ENCODE measurements at places on chromosomes 1 and 21. TPM values are rescaled to one million over a fixed set of nuclear protein-coding genes. Genes with fewer than 3 reads are reported as not detected.

DNA sequence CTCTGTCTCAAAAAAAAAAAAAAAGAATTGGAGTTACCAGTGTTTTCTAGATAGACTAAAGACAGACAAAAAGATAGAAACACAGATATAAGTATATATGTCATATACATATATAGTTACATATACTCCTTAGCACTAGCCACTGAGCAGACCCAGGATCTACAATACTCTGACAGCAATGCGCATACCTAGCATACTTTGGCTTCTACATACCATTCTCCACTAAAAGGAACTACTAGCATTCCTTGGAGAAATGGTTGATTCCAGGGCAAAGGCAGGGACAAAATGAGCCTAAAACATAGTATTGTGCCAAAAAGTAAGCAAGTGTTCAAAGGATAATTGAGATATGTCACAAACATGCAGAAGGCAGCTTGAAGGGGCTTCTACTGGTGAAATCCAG is 22.7 kb downstream of the SYNJ1 start:
- DNase-seq = no peak

DNA sequence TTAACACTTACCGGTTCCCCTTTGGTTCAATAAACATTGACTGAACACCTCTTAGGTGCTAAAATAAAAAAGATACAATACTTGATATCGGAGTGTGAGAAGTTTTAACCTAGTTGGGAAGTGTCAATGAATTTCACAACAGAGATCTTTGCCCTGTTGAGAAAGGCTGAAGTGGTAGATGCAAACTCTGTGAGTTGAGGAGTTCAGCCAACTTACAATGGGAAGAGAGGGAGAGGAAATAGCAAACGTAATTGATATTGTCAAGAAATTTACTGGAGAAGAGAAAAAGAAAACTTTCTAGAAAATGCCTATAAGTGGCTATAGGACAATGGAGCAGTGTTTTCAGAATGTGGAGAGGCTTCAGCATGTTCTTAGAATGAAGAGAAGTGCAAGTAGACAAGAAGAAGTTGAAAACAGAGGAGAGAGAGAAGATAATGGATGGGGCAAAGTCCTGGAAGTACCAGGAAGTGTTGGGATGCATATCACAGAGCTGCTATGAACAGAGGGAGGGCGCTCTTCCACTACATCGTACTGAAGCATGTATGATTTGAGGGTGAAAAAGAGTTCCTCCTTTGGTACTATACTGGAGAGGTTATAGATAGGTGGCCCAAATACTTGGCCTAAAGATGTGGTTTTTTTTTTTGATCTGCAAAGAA is 48.9 kb downstream of the MEF2D start:
- no peak for DNase-seq

DNA sequence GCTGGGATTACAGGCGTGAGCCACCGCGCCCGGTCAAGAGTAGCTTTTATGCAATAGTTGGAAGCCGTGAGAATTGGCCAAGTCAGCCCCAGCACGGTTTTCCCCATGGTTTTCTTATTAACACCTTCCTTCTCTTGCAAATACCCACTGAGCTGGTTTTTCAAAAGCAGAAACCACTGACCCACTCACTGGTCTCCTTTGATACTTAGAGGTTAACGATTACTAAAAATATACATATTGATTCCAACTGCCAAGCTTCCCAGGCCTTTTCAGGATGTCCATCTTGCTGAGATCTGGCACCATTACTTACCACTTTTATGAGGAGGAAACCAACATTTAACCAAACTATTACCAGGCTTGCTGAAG is 25.9 kb upstream of the TARDBP start:
- DNase-seq = no peak

GRCh38 chr1:62585469-62586155 is 11.7 kb upstream of the ANGPTL3 start:
- DNase-seq = no peak

DNA sequence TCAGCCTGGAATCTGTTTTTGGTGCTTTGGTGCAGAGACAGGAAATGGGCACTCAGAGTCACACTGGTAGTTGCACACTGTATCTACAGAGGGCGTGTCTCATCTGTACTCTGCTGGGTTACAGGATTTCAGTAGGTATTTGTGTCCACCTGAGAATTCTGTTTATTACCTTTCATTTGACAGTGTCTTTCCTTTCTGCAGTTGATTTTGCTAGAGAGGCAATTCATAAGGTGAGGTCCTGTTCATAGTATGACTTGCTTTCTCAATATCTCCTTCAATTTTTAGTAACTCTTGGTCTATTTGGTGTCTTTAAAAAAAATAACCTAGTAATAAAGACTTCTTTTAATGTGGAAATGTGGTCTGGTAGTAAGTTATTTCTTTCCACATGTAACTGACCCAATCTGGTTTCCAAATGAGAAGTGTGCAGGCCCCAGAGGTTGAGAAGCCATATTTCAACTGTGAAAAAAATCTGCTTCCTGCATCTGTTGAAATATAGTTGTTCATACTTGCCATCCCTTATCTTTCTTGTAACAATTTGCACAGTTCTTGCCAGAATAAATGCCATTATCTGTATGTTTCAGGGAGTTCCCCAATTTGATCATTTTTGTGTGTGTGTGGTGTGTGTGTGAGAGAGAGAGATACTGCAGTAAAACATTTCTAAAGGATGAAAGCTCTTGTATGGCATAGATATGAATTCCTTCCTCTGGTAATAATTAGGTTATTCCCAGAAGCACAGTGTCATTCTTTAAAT is 78.4 kb upstream of the DNAJC6 start:
- DNase-seq = no peak

DNA sequence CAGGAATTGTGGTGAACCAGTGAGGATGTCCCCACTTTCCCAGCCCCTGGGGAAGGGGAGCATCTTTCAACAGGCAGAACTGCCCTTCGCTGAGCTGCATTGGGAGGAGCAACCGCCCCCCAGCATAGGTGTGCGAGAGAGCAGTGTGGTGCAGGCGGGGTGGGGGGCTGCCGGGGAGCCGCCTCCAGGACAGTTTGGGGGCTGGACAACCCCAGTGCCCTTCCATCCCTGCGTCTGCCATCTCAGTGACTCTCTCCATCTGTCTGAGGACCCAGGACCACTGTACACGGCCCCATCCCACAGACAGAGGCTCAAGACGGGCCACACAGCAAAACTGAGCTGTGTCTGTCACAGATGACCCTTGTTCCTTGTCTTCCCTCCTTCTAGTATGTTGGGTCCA is 14.2 kb downstream of the PODN start:
- DNase-seq = no peak

DNA sequence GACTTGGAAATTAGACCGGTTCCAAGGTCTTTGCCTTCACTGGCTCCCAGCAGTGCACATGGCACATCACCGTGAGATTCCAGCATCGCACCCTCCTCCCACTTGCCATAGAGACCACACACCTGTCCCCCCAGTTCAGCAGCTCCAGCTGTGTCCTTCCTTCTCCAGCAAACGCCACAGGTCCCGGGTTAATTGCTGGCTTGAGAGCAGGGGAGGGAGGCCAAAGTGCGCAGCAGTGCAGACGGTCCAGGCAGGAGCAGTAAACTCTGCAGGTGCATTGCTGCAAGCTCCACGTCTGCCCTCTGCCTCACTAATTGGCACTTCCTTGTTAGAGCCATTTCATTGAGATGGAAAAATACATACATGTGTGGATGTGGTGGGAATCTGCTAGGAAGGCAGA is 65.3 kb downstream of the KLHDC7A start:
- no peak for DNase-seq

- DNase-seq = no peak
Observed at GRCh38 chr1:82819234-82819633, 1018.5 kb downstream of the ADGRL2 start.

GRCh38 chr21:45765375-45765774 is 121.8 kb downstream of the PCBP3 start:
- DNase-seq = no peak

DNA sequence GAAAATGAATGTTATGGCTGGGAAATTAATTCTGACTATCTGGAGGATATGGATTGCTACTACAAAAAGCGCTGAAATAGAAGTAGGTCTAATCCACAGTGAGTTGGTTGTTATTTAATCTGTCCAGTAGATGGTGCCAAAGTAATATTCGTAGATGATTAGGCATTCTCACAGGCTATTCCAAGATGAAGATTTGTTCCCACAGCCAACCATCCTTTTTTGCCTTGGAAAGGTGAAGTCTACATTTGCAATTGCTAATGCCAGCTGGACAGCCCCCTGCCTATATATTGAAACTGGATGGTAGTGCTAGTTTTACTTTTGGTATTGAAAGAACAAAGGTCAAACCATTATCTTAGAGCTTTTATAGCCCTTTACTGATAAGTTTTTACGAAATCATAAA is 43.8 kb downstream of the RBM11 start:
- peak; percentile 2 for DNase-seq

DNA sequence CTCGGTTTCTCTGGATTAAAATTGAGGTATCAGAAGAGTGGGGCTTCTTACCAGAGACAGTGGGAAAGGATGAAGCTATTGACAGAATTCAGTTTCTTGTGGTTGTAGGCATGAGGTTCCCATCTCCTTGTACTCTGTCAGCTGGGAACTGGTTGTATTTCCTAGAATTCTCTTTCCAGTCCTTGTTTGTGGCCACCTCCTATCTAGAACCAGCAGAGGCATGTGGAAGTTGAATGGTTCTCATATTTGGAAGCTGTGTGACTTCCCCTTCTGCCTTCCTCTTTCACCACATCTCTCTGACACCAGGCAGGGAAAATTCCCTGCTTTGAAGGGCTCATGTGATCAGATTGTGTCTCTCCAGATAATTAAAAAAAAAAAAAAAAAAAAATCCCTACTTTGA is 457.7 kb upstream of the ADAMTS5 start:
- DNase-seq = no peak

Gene EDARADD
- total RNA-seq = not detected

Gene UROD
- total RNA-seq = 265 TPM

Gene IVL
- under 0.01 TPM for total RNA-seq

Gene OR10Z1
- total RNA-seq = not detected

Gene S100B
- not detected for total RNA-seq

Measured in pulmonary artery endothelial cell (primary cell).